Lower lobe of right lung (tissue), 2 donors: ENCODE measurements at places on chromosomes 4 and X.

- DNase-seq: no peak
Observed at GRCh38 chrX:45847961-45848360, 647.3 kb upstream of the DIPK2B start.

- DNase-seq: no peak
Observed at GRCh38 chr4:92100975-92101374, 202.8 kb upstream of the GRID2 start.

DNA sequence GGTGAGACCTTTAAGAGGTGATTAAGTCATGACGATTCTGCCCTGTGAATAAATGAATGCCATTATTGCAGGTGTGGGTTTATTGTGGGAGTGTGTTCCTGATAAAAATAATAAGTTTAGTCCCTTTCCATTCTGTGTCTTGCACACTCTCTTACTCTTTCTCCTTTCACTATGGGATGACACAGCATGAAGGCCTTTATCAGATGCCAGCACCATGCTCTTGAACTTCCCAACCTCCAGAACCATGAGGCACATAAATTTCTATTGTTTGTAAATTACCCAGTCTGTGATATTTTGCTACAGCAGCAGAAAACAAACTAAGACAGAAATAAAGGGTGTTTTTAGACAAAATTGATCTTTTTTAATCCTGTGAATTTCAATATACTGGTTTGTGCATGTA, 10.5 kb downstream of the SFRP2 start:
- DNase-seq: no peak

- no peak for DNase-seq
Observed at GRCh38 chr4:102094481-102094880, 250.8 kb downstream of the SLC39A8 start.

DNA sequence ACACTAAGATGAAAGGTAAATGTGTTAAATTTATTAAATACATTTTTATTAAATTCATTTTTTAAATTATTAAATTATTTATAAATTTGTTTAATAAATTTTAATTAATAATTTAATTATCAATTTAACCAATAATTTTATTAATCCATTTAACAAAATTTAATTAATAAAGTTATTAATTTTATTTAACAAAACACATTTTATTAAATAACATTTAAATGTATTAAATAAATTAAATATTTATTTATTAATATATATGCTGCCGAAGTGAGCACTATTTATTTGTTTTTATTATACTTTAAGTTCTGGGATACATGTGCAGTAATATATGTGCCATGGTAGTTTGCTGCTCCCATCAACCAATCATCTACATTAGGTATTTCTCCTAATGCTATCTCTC, 719.5 kb downstream of the TRIML1 start:
- no peak for DNase-seq

- DNase-seq: no peak
Observed at GRCh38 chrX:153416781-153417450, 5.6 kb downstream of the ZFP92 start.

DNA sequence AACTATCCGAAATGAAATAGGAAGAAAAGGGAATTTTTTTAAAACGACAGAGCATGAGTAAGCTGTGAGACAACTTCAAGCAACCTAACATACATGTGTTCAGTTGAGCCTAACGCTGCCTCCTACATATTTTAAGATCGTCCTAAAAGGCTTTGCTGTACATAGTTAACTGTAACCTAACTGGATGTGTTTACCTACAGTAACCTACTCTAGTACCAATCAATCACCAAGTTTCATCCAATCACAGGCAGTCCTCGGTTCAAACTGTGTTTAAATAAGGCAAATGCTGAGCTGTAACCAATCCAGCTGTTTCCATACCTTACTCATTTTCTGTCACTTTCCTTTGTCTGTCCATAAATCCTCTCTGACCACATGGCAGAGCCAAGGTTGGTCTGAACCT, 17.1 kb downstream of the RCHY1 start:
- DNase-seq: no peak

- DNase-seq: peak; percentile 94
Observed at GRCh38 chr4:687048-687970, 1.6 kb downstream of the SLC49A3 start.

GRCh38 chr4:56426273-56426672, 9.1 kb downstream of the PPAT start:
- DNase-seq: no peak

- no peak for DNase-seq
Observed at GRCh38 chr4:53005149-53005546, 143.0 kb downstream of the RASL11B start.

GRCh38 chr4:20408611-20409010, 156.9 kb downstream of the SLIT2 start:
- no peak for DNase-seq

- no peak for DNase-seq
Observed at GRCh38 chr4:119643306-119644042, 14.9 kb upstream of the PDE5A start.

- no peak for DNase-seq
Observed at GRCh38 chr4:16119981-16120380, 36.2 kb upstream of the PROM1 start.

GRCh38 chrX:24154490-24155034, 5.0 kb downstream of the ZFX start:
- DNase-seq: no peak

GRCh38 chr4:10046471-10046870, 25.2 kb upstream of the SLC2A9 start:
- no peak for DNase-seq

DNA sequence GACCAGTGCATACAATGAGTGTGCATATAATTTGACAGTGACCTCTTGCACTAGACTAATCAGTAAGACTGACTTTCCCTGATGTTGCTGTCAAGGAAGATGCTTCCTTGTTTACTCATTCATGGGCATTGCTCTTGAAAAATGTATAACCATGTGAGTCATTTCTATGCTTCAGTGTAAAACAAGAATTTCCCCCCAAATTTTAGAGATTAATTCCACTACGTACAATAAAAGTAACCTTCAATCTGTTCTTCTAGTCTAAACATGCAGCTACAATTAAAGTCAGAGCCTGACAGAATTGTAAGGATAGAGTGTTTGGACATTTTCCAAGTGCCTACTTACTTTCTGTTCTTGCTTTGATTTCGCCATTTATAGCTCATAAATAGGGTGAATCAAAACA, 935.7 kb downstream of the RAPGEF2 start:
- no peak for DNase-seq

GRCh38 chr4:74541667-74542066, 96.7 kb downstream of the AREG start:
- no peak for DNase-seq

GRCh38 chr4:176981551-176981950, 188.8 kb upstream of the VEGFC start:
- no peak for DNase-seq

DNA sequence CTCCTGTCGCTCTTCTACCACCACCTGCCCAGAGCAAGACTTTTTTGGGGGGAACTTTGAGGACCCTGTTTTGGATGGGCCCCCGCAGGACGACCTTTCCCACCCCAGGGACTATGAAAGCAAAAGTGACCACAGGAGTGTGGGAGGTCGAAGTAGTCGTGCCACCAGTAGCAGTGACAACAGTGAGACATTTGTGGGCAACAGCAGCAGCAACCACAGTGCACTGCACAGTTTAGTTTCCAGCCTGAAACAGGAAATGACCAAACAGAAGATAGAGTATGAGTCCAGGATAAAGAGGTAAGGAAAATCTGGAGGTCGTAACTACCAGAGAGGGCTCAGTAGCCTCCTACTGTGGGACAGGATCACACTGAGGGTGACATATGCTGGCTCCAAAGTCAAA, 364.5 kb downstream of the MAPK10 start:
- no peak for DNase-seq

DNA sequence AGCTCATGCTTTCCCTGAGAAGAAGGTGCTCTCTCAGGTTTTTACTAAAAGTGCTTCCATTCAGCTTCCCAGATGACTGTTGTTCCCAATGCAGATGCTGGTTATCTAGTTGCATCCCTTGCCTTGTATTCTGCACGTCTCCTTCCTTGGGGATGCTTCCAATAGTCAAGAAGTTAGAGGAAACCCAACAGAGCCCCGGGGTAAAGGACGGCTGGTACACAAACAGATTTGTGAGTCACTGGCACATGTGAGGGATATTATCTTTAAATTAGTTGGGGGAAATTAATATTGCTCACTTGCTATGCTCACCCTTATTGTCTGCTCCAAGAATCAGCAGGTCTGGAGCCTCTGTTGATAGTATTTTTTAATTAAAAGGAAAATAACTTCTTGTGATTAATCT, 465.2 kb upstream of the BOD1L1 start:
- DNase-seq: no peak

GRCh38 chr4:181294421-181294820, 948.8 kb upstream of the TENM3 start:
- no peak for DNase-seq

- DNase-seq: no peak
Observed at GRCh38 chr4:40206426-40206825, 9.6 kb downstream of the RHOH start.

- DNase-seq: no peak
Observed at GRCh38 chr4:924107-925096, 7.7 kb downstream of the GAK start.

DNA sequence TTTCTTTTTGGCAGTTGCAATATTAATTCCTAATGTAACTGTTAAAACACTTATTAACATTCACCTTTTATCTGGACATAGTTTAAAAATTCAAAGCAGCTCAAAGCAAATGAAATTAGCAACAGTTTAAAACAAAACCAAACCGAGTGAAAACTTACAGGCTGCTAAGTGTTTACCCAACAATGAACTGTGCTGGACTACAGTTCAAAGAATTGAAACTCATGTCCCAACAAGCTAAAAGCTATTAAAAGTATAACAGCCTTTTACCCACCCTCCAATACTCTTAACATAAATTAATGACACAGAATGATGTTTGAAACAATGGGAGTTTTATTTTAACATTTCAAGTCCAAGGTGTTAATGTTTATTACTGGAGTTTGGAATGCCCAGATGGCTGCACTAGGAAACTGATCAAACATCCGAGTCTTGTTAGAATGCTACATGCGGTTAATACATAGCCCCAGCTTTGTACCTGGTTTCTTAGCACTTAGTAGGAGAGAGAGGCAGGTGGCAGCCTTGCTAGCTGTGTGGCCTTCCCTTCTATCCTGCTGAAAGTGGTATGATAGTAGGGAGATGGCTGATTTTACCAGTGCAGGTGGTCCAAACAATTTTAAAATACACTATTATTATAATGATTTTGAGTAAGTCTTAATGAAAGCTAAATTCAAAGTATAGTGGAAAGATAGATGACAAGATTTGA, 21.1 kb upstream of the FRYL start:
- DNase-seq: no peak

DNA sequence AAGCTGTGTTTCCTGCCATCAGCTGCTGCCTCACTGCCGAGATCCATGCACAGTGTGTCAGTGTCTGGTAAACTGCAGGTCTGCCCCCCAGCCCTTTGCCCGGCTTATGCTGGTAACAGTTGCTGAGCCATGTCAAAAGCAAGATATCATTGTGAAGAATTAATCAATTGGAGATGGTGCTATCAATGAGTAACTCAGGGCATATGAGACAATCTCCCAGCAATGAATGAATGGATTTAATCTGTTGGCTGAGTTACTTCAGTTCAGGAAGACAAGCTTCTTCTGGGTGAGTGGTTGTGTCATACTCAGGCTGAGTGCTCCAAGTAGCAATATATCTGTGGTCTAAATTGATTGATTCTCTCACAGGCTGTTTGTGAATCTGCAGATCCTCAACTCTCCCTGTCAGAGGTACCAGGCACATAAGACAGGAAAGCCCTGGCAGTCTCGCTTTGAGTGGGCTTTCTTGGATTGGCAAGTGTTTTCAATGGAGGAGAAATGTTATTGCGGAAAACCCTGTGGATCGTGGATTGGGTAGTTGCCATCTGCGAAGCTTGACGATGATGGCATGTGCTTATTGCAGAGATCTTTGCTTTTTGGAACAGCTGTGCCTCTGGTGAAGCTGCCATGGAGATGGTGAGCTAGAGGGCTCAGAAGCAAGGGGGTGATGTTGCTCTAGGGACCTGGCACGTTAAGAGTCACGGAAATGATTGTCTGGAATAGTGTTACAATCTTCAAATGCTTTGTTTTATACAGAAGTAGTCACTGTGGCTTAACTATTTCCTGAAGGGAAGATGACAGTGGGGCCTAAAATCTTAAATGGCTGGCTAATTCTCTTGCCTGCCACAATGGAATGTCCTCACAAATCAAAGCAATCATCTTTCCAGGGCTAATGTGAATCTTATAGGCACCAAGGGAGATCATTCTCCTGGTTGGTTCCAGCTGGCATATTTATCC, 147.6 kb upstream of the TBC1D9 start:
- no peak for DNase-seq

DNA sequence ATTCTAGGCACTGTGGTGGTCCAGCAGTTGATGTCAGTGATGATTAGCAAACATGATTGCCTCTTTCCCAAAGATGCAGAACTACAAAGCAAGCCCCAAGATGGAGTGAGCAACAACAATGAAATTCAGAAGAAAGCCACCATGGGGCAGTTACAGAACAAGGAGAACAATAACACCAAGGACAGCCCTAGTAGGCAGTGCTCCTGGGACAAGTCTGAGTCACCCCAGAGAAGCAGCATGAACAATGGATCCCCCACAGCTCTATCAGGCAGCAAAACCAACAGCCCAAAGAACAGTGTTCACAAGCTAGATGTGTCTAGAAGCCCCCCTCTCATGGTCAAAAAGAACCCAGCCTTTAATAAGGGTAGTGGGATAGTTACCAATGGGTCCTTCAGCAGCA, 365.3 kb downstream of the MAPK10 start:
- no peak for DNase-seq

DNA sequence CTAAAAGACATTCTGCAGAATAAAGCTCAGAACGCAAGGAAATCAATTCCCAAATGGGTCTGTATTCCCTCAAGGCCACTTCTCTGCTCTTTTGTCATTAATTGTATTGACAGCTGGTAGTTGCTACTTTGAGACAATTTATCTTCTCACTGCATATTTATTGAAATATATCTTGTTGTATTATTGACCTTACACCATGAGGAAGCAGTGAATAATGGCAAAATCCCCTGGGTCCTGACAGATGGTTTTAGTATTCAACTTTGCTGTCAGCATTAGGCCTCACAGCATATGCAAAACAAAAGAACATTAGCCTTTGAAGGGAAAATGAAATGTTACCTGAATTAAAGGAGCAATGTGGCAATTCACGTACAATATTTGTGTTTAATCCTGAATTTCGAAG, 406.1 kb upstream of the TRAM1L1 start:
- DNase-seq: no peak

DNA sequence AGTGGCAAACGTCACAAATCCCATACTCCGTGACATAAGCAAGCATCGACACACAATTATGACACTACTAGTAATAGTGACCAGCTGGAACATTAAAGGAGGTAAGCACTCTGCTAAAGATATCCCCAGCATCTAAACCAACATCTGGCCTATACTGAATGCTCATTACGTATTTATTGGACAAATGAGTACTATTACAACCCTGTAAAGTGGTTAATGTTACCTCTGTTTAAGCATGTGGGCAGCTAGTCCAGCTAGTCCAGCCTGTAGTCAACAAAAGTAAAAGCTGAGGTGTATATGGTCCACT, 419 bp upstream of the RPGR start:
- no peak for DNase-seq

- DNase-seq: no peak
Observed at GRCh38 chrX:39133971-39134370, 332.7 kb downstream of the MID1IP1 start.

GRCh38 chr4:170497112-170497511, 407.4 kb upstream of the AADAT start:
- no peak for DNase-seq
